ENCODE measurements at places on chromosomes 5 and 9.

- no peak for DNase-seq
Observed at GRCh38 chr9:34158362-34158869, 20.4 kb upstream of the UBAP1 start.

- DNase-seq = no peak
Observed at GRCh38 chr5:154517181-154517580, 39.2 kb upstream of the HAND1 start.

DNA sequence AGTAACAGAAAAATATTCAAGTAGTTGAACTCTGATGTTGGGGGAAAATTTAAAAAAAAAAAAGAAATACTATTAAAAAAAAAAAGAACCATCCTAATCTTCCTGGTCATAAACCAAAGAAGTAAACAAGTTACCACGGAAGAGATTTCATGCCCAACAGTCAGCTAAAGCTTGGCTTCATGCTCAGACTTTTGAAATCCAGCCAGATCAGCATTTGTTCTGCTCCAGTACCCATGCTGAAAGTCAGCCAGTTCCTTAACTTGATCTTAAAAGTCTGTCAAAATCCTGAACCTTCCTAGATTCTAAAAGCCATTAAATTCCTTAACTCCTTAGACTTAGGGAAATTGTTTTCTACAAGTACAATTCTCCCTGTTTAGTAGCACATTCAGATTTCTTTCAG lies 908.7 kb upstream of the CDH9 start:
- no peak for DNase-seq

GRCh38 chr5:147686421-147686820 lies 96.1 kb downstream of the JAKMIP2 start:
- DNase-seq = no peak

- no peak for DNase-seq
Observed at GRCh38 chr5:71651579-71651978, 64.4 kb downstream of the MCCC2 start.

DNA sequence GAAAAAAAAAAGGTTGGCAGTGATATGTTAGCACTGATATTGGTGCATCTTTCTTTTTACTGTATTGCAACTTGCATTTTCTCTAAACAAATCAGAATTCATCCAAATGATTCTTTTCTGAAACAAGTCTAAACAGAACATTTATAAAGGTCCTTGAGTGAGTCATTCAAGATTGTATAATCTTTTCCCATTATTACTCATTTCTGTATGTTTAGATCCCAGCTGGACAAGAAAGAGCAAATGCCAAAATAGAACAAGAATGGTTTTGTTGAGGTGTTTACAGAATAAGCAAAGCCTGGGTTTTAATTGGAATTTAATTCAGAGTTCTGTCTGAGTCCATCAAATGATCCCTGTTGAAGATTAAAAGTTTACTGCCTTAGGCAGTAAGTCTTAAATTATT lies 112.3 kb downstream of the VCAN start:
- no peak for DNase-seq

DNA sequence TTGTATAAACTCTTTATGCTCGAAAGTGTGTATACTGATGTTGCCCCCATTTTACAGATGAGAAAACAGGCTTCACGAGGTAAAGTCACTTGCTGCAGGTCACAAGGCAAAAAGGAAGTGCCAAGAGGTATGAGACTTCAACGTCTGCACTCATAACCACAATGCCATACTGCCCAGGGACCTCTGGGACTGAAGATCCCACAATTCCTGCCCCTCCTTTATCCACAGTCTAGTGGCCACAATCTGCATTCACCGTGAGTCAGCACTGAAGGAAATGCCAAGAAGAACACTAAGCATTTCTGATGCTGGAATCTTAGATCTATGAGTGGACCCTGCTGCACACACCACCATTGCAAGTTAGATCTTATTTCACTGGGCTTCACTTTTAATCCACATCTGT lies 37.3 kb downstream of the MED27 start:
- no peak for DNase-seq

DNA sequence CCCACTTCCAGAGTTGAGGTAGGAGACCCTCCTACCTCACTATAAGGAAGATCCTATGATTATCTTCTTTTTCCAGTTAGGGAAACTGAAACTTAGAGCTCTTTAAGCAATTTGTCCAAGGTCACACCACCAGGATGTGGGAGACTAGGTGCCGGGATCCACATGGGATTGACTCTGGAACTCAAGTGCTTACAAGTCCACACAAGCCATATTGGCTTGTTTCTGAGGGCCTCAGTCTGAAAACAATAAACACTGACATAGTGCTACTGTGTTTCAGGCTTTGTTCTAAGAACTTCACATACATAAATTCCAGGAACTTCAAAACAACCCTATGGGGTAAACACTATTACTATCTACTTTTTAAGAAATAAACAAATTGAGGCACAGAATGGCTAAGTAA lies 481.3 kb downstream of the ZSWIM6 start:
- DNase-seq = no peak

DNA sequence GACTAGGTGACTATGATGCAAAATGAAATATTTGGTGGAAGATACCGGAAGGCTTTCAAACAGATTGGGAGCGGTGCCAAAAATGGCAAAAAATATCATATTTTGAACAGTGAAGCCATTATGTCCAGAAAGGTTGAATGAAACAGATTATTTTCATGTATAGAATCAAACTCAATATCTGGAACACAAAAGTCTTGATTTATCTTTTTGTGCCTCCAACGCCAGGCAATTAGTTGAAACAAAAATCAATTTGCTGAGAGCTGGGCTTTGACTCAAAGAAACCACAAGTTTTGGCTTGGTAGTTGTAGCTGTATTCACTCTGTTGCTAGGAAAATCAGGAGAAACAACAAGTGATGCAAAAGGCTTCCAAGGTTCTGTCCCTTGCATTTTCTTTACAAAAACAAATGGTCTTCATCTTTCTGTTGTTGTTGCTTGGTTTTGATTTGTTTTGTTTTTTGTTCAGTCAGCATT lies 421.7 kb upstream of the TYRP1 start:
- no peak for DNase-seq

- no peak for DNase-seq
Observed at GRCh38 chr9:110531776-110532175, 47.8 kb downstream of the SVEP1 start.

DNA sequence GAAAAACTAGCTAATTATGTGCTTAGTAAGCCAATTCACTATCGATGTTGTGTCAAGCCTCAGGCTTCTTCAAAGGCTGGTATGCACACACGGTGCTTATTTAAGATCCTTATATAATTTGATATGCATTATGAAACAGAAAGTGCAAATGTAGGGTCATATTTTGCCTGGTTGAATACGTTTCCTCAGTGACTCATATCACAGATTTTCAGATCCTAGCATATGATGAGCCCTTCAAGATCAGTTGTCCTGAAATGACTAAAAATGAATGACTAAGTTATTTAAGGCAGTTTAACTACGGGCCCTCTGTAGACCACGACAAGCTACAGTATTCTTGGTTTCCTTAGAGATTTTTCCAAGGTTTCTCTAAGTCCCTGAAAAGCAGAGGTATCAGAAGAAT lies 778.3 kb downstream of the PRELID2 start:
- DNase-seq = no peak

- no peak for DNase-seq
Observed at GRCh38 chr5:143862271-143862670, 50.3 kb downstream of the HMHB1 start.

DNA sequence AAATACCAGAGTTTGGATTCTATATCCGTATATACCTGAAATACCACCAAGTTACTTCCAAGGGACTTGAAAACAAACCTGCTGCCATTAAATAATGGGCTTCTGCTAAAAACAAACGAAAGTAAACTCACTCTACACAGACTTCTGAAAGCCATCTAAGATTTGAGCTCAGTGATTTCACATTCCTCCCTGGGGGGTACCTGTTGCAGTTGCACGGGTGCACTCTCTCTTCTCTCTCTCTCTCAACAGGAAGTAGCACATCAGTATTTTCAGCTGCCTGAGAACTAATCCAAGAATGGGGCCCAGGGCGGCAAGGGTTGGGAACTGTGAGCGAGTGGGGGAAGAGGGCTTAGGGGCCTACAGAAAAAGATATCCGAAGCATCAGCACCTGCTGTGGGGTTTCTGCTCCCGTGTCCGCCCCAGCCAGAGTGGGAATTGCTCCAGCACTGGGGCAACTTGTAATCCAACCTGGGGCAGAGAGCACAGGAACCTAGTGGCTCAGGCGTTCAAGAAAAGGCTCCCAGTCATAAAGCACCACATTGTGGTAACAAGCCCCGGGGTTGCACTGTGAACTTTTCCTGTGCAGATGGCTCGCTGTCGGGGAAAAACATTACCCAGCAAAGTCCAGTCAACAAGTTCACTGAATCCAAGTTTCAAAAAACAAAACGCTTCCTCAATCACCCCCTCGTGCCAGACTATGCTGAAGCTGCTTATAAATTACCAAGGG lies 99.8 kb downstream of the EFNA5 start:
- DNase-seq = peak; percentile 65

DNA sequence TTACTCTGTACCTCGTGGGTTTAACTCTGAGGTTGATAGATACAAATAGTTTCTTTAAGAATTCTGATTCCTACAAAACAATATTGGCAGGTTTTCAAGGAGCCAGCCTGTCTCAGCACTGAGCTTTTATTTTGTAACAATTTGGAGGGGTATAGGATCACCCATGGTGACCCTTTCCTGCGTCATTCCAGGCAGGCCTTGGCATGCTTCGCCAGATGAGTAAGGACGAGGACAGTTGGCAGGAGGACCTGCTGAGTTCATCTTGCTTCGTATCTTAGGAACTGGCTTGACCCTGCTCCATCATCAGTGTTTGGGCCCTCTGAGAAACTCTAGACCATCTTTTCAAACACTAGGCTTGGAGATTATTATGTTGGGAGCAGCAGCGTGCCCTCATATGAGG lies 17.9 kb downstream of the ZNF462 start:
- no peak for DNase-seq

GRCh38 chr5:173410459-173411233 lies 82.4 kb upstream of the STC2 start:
- no peak for DNase-seq

DNA sequence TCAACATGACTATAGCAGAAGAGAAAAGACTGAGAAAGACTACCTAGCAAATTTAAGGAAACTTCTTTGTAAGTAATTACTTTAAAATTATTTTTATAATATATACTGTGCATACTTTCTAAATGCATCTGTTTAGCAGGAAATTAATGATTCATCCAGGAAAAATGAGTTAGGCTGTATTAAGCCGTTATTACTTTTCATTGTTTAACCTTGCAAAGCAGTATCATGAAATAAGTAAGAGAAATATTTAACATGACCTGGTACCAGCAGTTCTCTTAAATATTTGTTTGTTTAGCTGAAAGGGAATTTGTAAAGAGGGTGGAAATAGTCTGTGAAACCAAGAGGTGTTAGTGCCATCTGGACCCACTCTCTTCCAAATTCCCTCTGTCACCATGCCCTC lies 175.0 kb downstream of the GNAQ start:
- no peak for DNase-seq

DNA sequence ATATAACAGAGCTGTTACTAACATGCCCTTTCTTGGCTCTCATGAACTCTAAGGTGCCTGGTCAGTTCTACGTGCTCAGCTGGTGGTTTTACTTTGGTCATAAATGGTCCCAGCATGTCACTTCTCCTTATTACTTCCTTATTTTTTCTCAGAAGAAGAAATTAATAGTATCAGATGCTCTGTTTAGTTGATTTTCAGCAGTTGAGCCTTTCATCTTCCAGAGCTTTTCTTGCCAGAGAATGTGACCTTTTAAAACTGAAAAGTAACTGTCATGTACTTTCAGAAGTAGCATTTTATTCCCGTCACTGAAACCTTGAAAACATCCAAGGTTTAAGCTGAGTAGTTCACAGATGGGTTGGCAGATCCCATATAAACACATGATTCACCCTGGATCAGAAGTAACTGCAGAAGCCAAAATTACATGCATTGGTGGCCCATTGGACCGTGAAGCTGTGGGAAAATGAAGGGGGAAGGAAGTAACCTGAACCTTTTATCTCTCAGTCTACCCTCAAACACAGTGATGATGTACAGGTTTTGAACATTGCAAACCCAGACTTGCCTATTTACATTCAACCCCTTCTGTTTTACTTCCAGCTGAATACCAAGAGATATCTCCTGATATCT lies 50.5 kb downstream of the HACD4 start:
- DNase-seq = no peak

GRCh38 chr9:76987594-76988200 lies 31.8 kb upstream of the FOXB2 start:
- peak; percentile 46 for DNase-seq

GRCh38 chr9:92308893-92309292 lies 15.4 kb upstream of the IARS1 start:
- DNase-seq = no peak

DNA sequence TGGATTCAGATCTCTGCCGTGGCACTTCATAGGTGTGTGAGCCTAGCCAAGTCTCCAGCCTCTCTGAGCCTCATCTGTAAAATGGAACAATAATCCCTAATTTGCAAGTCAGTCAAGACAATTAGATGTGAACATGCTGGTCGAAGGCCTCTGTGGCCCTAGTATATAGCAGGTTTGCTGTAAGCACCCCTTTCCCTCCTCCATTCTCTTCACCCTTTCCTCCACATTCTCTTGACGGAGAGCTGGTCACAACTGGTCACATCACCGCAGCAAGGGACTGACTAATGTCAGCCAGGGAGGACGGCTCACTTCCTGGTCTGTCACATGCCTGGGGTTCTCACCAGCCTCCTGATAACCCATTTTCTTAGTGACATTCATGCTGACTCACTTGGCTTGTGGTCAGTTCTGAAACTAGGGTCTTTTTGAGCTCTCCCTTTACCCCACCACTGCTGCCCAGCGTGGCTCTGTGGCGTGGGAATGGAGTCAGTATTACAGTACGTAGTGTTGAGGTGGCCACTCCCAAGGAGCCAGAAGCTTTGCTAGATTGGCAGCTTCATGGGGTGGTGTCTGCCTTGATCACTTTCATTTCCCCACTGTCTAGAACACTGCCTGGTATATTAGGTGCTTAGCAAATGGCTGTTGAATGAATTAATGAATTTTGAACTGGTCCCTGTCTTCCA lies 47.8 kb downstream of the ERGIC1 start:
- DNase-seq = peak; percentile 71

DNA sequence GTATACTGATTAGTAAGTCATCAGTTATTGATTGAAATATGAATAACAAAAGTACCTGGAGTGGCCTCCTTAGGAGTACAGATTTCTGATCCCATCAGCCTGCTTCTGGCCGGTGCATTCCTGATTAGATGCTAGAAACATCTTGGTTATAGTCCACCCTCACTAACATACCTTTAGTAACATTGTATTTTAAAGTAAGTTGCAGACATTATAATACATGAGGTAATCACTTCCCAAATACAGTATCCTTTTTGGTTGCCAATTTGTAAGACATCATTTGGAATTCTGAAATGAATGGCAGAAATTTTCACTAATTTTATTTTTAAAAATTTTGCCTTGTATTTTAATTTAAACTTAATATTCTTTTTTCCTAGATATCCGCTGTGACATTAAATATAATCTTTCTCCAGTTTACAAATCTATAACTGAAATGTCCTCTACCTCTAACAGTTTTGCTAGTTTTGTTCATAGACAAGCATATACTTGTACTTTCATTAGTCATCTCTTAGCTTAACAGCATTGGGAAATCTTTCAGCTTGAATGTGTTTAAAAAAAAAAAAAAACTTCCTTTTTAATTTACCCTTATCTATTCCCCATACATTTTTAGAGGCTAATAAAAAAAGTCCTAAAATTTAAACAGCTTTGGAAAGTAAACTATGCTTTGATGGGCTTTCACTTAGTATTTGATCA lies 178.9 kb downstream of the XRCC4 start:
- DNase-seq = no peak

GRCh38 chr5:122702524-122702875 lies 72.4 kb upstream of the SNX2 start:
- no peak for DNase-seq

- no peak for DNase-seq
Observed at GRCh38 chr9:130185490-130186031, 13.4 kb downstream of the NCS1 start.

- peak; percentile 76 for DNase-seq
Observed at GRCh38 chr9:83047839-83048775, 14.8 kb downstream of the RASEF start.

Data from Calu3 (cell line).